Caki2 (cell line): ENCODE measurements at places on chromosomes 2 and 18. TPM values are rescaled to one million over a fixed set of nuclear protein-coding genes. Genes with fewer than 3 reads are reported as not detected.

Gene KCNS3
- 42.2 and 75.3 TPM in 2 replicates for total RNA-seq

Gene NDC80
- 24.5 and 34.4 TPM in 2 replicates for total RNA-seq

Gene KDSR
- total RNA-seq = 13.0 and 35.6 TPM in 2 replicates

Gene C2orf81
- total RNA-seq = 7.9 and 9.6 TPM in 2 replicates

Gene NT5DC4
- not detected in 2 replicates for total RNA-seq
